Activated CD4-positive, CD25-positive, alpha-beta regulatory T cell treated with anti-CD3 and anti-CD28 coated beads, Interleukin-2, amount 50 U/mL, for 24 hours (primary cell): ENCODE measurements at places on chromosomes 12 and 14.

DNA sequence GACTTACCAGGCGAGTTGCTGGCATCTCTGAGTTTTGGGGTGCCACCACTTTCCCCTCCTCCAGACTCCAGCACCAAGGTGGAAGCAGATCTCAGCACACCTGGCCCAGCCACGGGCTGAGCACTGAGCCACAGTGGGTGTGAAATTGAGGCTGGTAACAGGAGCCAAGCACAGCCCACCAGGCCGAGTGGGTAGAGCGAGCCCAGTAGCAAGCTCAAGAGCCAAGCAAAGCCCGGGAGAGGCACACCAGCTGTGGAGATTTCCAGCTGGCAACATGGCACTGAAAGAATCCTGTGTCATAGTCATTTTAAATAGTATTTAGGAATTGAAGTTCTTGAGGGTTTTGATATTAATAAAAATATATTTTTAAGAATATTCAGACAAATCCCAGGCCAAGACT lies 596.2 kb upstream of the TMEM132C start:
- no peak for ATAC-seq

DNA sequence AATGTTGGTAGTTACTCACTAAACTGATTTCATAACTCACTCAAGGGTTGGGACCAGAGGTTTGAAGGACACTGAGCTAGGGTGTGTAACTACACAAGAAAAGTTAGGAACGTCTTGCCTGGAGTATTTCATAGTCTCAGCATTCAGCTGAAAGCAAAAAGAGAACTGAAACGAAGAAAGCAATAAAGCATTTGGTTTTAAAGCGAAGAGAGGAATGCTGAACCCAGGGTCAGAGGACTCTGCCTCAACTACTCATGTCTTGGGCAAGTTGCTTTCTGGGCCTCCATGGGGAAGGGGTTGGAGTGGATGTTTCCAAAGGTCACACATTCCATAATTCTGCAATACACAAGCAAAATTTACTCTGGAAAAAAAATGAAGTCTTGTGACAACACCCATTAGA lies 1.4 kb downstream of the GNS start:
- ATAC-seq: no peak

DNA sequence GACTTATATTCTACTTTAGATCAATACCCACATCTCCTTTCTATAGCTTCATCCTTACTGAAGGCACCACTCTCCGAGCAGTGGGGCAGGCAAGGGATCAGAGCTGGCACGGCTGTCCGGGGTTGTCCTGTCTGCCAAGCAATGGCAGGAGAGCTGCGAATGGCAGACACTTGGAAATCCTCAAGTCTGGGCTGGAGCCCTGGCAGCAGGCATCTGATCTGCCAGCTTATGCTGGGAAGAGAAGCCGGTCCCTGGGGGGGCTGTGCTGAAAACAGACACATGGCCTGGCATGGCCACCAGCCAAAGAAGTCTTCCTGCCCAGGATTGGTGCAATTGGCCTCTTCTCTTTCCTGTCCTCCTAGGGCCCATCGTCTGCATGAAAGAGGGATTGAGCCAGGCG lies 280.2 kb upstream of the PWP1 start:
- ATAC-seq: no peak

DNA sequence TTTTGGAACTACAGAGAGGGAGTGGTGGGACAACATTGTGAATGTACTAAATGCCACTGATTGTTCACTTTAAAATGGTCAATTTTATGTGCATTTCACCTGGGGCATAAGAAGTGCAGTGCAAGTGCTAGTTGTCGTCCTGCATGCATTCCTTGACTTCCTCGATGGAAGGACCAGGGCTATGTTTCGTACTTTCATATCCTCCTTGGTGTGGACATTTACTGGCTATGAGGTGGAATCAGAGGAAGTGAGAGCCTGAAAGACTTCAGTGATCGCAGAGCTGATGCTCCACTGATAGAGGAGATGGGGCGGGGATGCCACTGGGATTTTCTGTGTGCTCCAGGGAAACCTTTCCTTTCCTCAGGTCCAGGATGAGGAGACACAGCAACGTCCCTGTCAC lies 54.1 kb upstream of the DDX11 start:
- ATAC-seq: no peak
